ENCODE measurements at places on chromosomes 4 and X. TPM values are rescaled to one million over a fixed set of nuclear protein-coding genes. Genes with fewer than 3 reads are reported as not detected.

CABS1 gene
- not detected for total RNA-seq

SPATA4 gene
- not detected for total RNA-seq

ITIH6 gene
- not detected for total RNA-seq

ADGRL3 gene
- total RNA-seq: not detected

HNRNPH2 gene
- total RNA-seq: 53.5 TPM

TMEM156 gene
- 2.0 TPM for total RNA-seq

DCAF12L1 gene
- not detected for total RNA-seq

TMEM31 gene
- total RNA-seq: not detected

DOK7 gene
- not detected for total RNA-seq

STPG2 gene
- not detected for total RNA-seq

FAM9C gene
- 0.86 TPM for total RNA-seq

RBBP7 gene
- total RNA-seq: 165 TPM

JADE3 gene
- 1.7 TPM for total RNA-seq

RAB39B gene
- total RNA-seq: not detected

SHROOM3 gene
- total RNA-seq: 6.6 TPM

FGFBP2 gene
- total RNA-seq: not detected

SLC34A2 gene
- total RNA-seq: not detected

RAB33A gene
- total RNA-seq: 8.1 TPM

TRIM75 gene
- total RNA-seq: not detected

UGT2A1 gene
- not detected for total RNA-seq

SLC25A31 gene
- not detected for total RNA-seq

MAML3 gene
- 1.2 TPM for total RNA-seq

AMER1 gene
- total RNA-seq: 0.89 TPM

PTCHD1 gene
- total RNA-seq: not detected

ZXDA gene
- 1.7 TPM for total RNA-seq

XKRX gene
- total RNA-seq: not detected

RS1 gene
- total RNA-seq: not detected

PF4V1 gene
- 1.6 TPM for total RNA-seq

PAGE3 gene
- not detected for total RNA-seq

KLHL13 gene
- total RNA-seq: 6.0 TPM

ADH7 gene
- not detected for total RNA-seq

TEX28 gene
- not detected for total RNA-seq

PLXNB3 gene
- 2.6 TPM for total RNA-seq

HTATSF1 gene
- 39.5 TPM for total RNA-seq

TCEAL9 gene
- total RNA-seq: 117 TPM

XK gene
- under 0.01 TPM for total RNA-seq

GAB1 gene
- total RNA-seq: 4.9 TPM

GAGE12H gene
- not detected for total RNA-seq

GABRQ gene
- 0.53 TPM for total RNA-seq

GAGE13 gene
- not detected for total RNA-seq

SLC10A4 gene
- not detected for total RNA-seq

C4orf36 gene
- 0.18 TPM for total RNA-seq

CHRDL1 gene
- total RNA-seq: 4.3 TPM

MYOZ2 gene
- not detected for total RNA-seq

SPANXC gene
- total RNA-seq: not detected

Measured in myometrial cell (primary cell).